ENCODE measurements at places on chromosomes 1 and 21.

- no peak for DNase-seq
Observed at GRCh38 chr1:223323491-223324484, 40.2 kb downstream of the SUSD4 start.

GRCh38 chr1:244444854-244445253, 6.9 kb downstream of the ADSS2 start:
- DNase-seq: no peak

GRCh38 chr1:79431340-79431739, 424.8 kb upstream of the ADGRL4 start:
- no peak for DNase-seq

GRCh38 chr1:101437800-101438199, 201.0 kb downstream of the S1PR1 start:
- DNase-seq: no peak

Data from mucosa of gallbladder (tissue), 1 donor.